ENCODE measurements at places on chromosomes 16 and 17.
A peak's percentile ranks its signal among the peaks of the same experiment; 100 is the strongest.

DNA sequence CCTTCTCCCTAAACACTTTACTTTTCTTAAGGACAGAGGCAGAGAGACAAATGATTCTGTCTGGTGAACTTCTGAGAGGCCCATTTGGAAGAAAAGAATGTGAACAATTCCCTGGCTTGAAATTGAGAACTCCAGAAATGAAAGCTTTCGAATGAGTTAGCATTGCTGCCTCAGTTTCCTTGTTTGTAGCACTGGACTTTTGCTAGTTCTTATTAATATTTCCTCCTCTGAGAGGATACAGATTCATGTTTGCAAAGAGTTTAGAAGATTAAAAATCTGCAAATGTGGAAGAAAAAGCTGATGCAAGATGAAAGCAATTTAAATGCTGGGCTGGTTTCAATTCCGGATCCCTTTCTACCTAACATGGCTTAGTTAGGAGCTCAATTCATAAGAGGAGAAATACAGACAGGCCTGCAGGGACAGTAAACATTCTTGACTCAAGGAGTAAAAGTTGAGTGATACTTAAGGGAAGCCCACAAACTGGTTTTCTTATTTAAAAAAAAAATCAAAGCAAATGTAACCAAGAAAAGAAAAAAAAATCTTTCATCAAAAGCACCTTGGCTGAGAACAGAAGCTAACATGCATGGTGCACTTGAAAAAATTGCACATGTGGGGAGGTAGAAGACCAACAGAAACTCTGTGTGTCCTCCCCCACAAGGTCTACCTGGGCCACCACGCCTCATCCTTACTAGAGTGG is 27.1 kb downstream of the HNF1B start:
- no peak for DNase-seq

- no peak for DNase-seq
Measured at GRCh38 chr16:52073024-52073423, 473.9 kb downstream of the TOX3 start.

DNA sequence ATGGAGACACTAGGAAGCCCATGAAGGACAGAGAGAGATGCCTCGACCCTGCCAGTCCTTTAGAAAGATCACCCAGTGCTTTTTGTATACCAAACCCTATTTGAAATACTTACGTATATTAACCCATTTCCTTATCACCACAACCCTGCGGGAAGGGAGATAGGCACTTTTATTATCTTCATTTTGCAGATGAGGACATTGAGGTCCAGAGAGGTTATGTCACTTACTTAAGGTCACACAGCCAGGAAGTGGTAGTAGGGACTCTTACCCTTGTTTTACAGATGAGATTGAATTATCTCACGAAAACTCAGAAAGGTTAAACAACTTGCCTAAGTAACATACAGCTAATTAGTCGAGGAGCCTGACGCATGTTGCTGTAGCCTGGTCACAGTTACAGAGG is 38.2 kb downstream of the IL4R start:
- no peak for DNase-seq

- DNase-seq, result no peak
Measured at GRCh38 chr17:54530398-54530797, 370.3 kb upstream of the TOM1L1 start.

- no peak for DNase-seq
Measured at GRCh38 chr17:34825884-34826283, 135.4 kb downstream of the CCT6B start.

- DNase-seq, result no peak
Measured at GRCh38 chr17:47987240-47987835, 16.4 kb downstream of the CDK5RAP3 start.

DNA sequence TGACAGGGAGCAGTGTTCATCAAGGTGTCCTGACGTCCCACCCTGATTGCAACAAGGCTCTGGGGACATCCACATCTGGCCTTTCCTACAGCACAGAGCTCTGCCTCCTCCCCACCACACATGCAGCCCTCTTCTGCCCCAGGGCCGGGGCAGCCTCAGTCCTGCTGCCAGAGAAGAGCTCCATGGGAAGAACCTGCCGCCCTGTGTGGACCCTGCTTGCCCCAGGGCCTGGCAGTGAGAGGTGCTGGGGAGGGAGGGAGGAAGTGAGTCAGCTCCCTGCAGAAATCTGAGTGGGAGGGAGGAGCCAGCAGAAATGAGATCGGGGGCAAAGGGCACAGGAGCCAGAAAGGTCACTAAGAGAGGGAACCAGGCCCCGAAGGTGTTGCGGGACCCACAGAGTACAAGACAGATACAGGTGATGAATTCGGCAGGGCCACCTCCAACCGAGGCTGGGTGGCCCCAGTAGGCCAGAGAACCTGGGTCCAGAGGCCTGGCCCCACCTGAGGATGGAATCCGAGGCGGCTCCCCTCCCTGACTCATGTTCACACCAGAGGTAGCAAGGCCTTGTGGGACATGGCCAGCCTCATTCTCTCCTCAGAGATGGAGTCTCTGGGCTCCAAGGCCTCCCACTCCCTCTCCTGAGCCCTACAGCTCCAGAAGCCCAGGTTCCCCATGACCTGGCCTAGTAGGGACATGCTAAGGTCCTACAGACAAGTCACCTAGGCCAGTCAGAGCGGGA is 24.8 kb downstream of the MYO18A start:
- DNase-seq, result peak; percentile 25

DNA sequence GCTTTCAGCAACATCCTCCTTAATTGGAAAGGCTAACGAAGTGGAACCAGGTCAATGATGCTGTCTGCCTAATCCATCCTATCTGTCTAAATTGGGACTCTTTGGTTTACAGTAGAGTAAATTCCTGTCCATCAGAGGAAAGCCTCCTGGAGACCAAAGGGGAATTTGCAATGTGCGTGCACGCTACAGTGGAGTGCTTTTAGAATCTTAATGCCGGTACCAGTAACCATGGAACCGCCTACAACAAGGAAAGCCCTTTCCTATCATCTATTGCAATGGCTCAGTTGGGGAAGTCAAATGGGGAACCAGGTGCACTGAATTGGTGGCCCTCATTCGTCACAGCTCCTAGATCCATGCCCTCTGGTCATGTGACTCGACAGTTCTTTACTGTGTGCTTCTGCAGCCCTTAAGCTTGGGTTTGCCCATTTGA is 110.1 kb downstream of the XYLT1 start:
- DNase-seq, result no peak

- no peak for DNase-seq
Measured at GRCh38 chr17:75756451-75757085, 8.4 kb downstream of the GALK1 start.

- DNase-seq, result no peak
Measured at GRCh38 chr17:77281904-77282367, 141.2 kb downstream of the SEC14L1 start.

GRCh38 chr16:86982912-86983311 is 334.3 kb downstream of the C16orf95 start:
- DNase-seq, result no peak

DNA sequence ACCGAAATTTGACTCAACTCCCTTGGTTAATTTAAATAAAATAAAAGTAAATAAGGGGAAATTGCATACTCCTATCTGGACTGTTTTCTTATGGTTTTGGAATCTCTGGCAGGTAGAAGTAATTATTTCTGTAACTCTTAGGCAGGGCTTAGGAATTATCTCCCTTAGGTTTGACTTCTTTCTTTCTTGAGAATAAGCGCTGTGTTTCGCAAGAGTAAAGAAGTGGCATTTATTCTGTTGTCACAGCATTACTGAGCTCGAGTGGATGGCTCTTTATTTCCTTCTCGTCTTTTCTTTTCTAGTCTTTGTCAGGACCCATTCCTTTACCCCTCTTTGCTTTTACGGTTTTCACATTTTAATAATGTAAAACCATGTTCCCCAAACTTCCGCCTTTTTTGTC is 633.2 kb downstream of the WWOX start:
- no peak for DNase-seq

DNA sequence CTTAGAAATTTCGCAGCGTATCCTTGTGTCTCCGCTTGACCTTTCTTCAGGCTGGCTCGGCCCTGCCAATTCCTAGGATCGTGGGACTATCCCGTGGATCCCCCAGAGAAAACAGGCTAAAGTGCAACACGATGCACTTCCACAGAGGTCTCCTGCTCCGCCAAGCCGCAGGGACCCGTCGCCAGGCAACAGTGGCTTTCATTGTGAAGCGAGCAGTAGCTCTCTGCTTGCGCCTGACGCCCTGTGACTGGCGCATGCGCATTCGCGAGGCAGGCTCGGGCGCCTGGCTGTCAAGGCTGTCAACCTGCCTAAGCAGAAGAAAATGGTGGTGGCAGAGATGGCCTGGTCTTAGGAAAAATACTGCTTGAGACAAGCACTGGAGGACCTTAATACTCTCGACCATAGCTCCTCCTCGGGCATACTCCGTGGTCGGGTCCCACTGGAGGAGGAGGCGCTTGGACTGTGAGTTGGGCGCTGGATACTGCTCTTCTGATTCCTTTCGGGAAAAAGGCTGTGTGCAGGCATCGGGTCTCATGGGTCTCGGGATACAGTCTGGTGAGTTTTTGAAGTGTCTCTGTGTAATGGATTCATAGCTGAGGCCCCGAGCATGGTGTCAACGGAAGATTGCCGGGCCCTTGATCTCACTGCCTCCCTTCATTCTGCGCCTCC is 2336.1 kb downstream of the TP53TG3F start:
- no peak for DNase-seq

DNA sequence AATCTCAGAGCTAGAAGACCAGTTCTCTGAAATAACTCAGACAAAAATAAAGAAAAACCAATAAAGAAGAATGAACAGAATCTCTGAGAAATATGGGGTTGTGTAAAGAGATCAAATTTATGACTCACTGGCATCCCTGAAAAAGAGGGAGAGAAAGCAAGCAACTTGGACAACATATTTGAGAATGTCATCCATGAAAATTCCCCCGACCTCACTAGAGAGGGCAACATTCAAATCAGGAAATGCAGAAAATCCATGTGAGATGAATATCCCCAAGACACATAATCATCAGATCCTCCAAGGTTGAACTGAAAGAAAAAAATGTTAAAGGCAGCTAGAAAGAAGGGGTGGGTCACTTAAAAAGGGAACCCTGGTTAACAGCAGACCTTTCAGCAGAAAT is 32.1 kb downstream of the TANC2 start:
- DNase-seq, result no peak

DNA sequence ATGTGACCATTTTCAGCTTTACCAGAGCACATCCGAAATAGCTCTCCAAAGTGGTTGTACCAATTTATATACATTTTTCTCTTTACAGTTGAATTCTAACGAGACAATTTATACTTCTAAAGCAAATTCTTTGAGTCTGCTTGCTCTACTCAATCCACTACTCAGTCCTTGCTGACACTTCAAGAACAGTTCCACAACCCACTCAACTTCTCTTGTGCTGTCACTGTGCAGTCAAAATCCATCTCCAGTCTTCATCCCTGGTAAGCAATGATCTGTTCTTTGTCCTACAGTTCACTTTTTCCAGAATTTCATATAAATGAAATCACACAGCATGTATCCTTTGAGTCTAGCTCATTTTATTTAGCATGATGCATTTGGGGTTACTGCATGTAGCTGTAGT is 30.6 kb downstream of the NETO2 start:
- DNase-seq, result no peak

DNA sequence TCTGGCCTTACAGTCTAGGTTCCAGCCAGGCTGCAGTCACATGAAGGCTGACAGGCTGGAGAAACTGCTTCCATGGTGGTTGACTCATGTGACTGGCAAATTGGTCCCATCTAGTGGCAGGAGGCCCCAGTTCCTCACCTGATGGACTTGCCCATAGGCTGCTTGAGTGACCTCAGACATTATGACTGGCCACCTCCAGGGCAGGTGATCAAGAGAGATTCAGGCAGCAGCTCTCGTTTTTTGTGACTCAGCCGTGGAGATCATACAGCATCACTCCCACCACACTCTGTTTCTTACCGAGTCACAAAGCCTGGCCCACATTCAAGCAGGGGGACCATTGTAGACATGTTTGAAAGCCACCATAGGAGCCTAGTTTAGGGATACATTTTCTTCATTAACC is 34.5 kb downstream of the SIAH1 start:
- no peak for DNase-seq

GRCh38 chr16:63481060-63481459 is 1444.8 kb upstream of the CDH8 start:
- no peak for DNase-seq

- DNase-seq, result no peak
Measured at GRCh38 chr17:65930140-65930730, 261.7 kb downstream of the CEP112 start.

- DNase-seq, result no peak
Measured at GRCh38 chr17:37651849-37652248, 8.6 kb upstream of the DDX52 start.
